ENCODE measurements at places on chromosomes 6 and 20.

- H3K36me3 ChIP-seq, result no peaks in the 10 kb centered on the region
- DNase-seq, result no peak
- H3K27ac ChIP-seq, result no peak overlapping the region
- H3K27me3 ChIP-seq, result peaks cover 23% of the 10 kb centered on the region
- no peak overlapping the region for H3K4me3 ChIP-seq
Measured at GRCh38 chr6:147509891-147510290, 1.4 kb downstream of the SAMD5 start.

DNA sequence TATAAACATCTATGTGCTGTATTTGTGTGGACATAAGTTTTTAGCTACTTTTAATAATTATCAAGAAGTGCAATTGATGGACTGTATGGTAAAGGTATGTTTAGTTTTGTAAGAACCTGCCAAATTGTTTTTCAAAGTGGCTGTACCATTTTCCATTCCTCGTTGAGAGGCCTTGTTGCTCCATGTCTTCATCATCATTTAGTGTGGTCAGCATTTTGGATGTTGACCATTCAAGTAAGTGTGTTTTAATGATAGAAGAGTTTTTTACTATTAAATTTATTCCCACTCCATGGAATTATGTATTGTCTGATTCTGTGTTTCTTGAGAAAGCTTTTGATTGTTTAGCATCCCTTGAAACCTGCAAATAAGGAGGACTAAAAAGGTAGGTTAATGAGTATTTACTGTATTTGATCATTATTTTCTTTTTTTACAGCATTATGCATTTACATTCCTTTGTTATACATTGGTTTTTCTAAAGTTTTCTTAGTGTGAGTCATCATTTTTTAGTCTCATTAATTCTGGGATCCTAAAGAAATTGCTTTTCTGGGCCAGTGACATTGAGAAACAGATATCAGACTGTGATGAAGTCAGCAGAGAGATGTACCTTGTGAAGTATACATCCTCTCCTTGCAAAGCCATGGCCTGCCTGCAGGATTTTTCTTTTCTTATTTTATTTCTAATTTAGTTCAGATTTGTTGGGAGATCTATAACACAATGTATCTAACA is 312.8 kb upstream of the PTCHD4 start:
- no peak for DNase-seq
- H3K27me3 ChIP-seq, result no peaks in the 10 kb centered on the region
- H3K36me3 ChIP-seq, result no peaks in the 10 kb centered on the region
- no peak overlapping the region for H3K27ac ChIP-seq
- no peaks in the 10 kb centered on the region for H3K4me1 ChIP-seq

DNA sequence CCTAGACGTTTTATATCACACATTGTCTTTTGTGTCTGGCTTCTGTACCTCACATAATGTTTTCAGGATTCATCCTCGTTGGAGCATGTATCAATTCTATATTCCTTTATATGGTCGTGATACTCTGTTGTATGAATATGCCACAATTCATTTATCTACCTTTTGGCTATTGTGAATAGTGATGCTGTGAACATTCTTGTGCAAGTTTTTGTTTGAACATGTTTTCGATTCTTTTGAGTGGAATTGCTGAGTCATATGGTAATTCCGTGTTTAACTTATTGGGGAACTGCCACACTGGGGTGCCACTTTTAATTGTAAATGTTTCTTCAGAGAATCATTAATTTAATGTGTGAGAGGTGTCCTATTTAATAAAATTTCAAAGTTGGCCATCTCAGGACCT is 101.2 kb downstream of the SLC35B3 start:
- no peaks in the 10 kb centered on the region for H3K36me3 ChIP-seq
- no peaks in the 10 kb centered on the region for H3K4me1 ChIP-seq
- no peak for DNase-seq
- no peak overlapping the region for H3K27ac ChIP-seq
- H3K4me3 ChIP-seq, result no peak overlapping the region
- no peaks in the 10 kb centered on the region for H3K27me3 ChIP-seq

- no peak for DNase-seq
- H3K27ac ChIP-seq, result no peak overlapping the region
- no peaks in the 10 kb centered on the region for H3K36me3 ChIP-seq
- no peak overlapping the region for H3K4me3 ChIP-seq
- H3K27me3 ChIP-seq, result peaks cover 12% of the 10 kb centered on the region
Measured at GRCh38 chr6:27507041-27507956, 34.4 kb upstream of the ZNF184 start.

DNA sequence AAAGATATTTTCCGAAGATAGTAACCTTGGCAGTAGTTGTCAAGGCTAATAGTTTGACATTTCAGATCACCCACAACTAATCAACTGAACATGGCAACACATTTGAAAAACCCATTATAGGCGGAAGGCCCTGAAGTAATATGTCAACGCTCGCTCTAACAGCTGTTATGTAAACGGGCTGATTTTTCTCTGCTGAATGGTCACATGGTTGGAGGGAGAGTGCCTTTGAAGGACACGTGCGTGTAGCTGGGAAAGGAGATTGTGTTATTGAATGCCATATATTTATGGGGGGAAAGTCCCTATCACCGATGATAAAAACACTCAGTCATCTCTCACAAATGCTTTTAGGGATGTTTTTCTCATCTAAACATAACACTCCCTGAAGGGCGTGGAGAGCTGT is 160.0 kb upstream of the RALGAPA2 start:
- H3K36me3 ChIP-seq, result no peaks in the 10 kb centered on the region
- H3K4me1 ChIP-seq, result no peaks in the 10 kb centered on the region
- no peak overlapping the region for H3K4me3 ChIP-seq
- H3K27me3 ChIP-seq, result no peaks in the 10 kb centered on the region

DNA sequence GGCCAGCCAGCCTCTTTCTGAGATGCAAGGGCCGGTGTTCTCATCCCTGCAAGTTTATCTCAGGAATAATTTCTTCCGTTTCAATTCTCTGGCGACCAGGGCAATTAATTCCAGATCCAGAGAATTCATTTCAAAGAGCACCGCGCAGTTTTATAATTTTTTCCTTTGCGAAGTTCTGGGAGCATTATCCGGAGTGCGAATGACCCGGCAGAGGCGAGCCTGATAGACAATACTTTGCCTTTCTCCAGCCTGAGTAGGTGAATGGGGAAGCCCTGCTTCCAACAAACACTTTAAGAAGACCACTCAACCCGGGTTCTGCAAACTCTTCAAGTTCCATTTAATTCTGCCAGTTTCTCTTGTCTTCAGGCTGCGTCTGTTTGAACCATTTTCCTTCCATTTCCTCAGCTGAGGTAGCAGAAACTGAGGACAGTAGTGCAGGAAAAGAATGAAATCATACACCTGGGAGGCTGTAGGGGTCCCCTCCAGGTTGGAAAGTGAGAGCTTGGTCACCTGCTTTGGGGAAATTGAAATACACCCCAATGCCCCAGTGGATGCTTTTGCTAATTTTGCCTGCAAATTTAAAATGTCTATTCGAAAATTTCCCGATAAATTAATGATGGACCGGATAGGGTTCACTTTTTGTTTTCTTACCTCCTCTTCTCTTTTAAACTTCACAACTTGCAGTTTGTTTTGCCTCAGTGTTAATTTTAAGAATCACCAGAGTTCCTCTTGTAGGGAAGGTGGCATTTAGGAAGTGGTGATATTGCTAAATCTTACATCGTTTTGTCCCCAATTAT is 1.1 kb downstream of the VGLL2 start:
- H3K36me3 ChIP-seq, result no peaks in the 10 kb centered on the region
- no peak for DNase-seq
- H3K27ac ChIP-seq, result no peak overlapping the region

GRCh38 chr20:41734506-41734945 is 116.3 kb upstream of the CHD6 start:
- no peak overlapping the region for H3K4me3 ChIP-seq
- no peak overlapping the region for H3K27ac ChIP-seq
- no peaks in the 10 kb centered on the region for H3K4me1 ChIP-seq
- DNase-seq, result peak; percentile 59
- no peaks in the 10 kb centered on the region for H3K27me3 ChIP-seq

GRCh38 chr6:158472447-158472846 is 87.4 kb upstream of the TMEM181 start:
- no peaks in the 10 kb centered on the region for H3K36me3 ChIP-seq
- no peak overlapping the region for H3K27ac ChIP-seq
- no peak for DNase-seq
- no peaks in the 10 kb centered on the region for H3K4me1 ChIP-seq
- H3K4me3 ChIP-seq, result no peak overlapping the region

GRCh38 chr6:70151616-70152015 is 151.3 kb downstream of the COL9A1 start:
- no peaks in the 10 kb centered on the region for H3K36me3 ChIP-seq
- no peak overlapping the region for H3K27ac ChIP-seq
- H3K4me3 ChIP-seq, result no peak overlapping the region
- no peak for DNase-seq
- H3K27me3 ChIP-seq, result no peaks in the 10 kb centered on the region

- H3K27me3 ChIP-seq, result no peaks in the 10 kb centered on the region
- no peak overlapping the region for H3K27ac ChIP-seq
- peaks cover 4% of the 10 kb centered on the region for H3K36me3 ChIP-seq
- DNase-seq, result peak; percentile 60
- peaks cover 14% of the 10 kb centered on the region for H3K4me1 ChIP-seq
Measured at GRCh38 chr20:10427060-10427692, 6.8 kb downstream of the MKKS start.

DNA sequence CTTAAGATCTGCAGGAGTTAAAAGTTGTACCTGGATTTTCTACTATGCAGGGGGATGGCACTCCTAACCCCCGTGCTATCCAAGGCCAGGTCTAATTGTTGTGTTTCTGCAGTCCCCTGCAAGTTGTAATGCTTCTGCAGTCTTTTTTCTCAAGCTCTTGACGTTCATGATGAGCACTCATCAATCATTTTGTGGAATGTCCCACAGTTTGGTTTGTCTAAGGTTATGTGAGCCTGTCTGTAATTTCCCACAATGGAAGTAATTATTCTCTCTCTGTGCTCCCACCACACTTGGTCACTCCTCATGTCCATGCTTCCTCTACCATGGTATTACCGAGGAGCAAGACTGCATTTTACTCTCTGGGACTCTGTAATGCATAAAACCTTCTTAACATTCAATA is 107.6 kb upstream of the SSTR4 start:
- H3K4me1 ChIP-seq, result no peaks in the 10 kb centered on the region
- no peak for DNase-seq
- peaks cover 13% of the 10 kb centered on the region for H3K27me3 ChIP-seq

DNA sequence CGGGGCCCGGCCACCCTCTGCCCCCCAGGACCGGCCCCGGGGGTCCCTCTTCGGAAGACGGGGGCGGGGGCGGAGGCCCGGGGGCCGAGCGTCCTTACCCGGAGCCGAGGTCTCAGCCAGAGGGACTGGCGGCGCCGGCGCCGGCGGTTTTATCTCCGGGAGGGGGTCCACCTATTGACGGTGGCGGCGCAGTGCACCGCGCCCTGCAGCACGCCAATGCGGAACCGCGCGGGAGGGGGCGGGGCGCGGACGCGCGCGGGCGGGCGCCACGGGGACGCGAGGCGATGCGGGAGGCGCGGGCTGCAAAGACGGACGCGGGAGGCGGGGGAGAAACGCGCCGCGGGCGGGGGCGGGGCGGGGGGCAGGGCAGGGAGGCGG is at the start of gene EEF1A2:
Gene EEF1A2 (minus strand): TSS at position 124 of the 378 bp plus-strand sequence. CDS start 1,320 bp downstream, outside the sequence.
- peaks cover 8% of the 10 kb centered on the region for H3K4me1 ChIP-seq
- H3K4me3 ChIP-seq, result peak within 1 kb of the TSS; percentile 14
- H3K27me3 ChIP-seq, result no peaks in the 10 kb centered on the region
- H3K36me3 ChIP-seq, result no peaks in the 10 kb centered on the region

- H3K27me3 ChIP-seq, result no peaks in the 10 kb centered on the region
- no peak for DNase-seq
- no peak overlapping the region for H3K27ac ChIP-seq
Measured at GRCh38 chr6:163289447-163289846, 125.1 kb upstream of the QKI start.

GRCh38 chr6:24981386-24981760 is 45.6 kb upstream of the RIPOR2 start:
- H3K36me3 ChIP-seq, result no peaks in the 10 kb centered on the region
- H3K4me1 ChIP-seq, result no peaks in the 10 kb centered on the region
- no peak overlapping the region for H3K4me3 ChIP-seq
- no peak for DNase-seq

Measured in adrenal gland (tissue), 19 donors.